NCI-H774 (cell line): ENCODE measurements at places on chromosomes 2 and 18.

- DNase-seq = no peak
These were observed 100.9 kb downstream of the WDSUB1 start for GRCh38 chr2:159185401-159186130.

DNA sequence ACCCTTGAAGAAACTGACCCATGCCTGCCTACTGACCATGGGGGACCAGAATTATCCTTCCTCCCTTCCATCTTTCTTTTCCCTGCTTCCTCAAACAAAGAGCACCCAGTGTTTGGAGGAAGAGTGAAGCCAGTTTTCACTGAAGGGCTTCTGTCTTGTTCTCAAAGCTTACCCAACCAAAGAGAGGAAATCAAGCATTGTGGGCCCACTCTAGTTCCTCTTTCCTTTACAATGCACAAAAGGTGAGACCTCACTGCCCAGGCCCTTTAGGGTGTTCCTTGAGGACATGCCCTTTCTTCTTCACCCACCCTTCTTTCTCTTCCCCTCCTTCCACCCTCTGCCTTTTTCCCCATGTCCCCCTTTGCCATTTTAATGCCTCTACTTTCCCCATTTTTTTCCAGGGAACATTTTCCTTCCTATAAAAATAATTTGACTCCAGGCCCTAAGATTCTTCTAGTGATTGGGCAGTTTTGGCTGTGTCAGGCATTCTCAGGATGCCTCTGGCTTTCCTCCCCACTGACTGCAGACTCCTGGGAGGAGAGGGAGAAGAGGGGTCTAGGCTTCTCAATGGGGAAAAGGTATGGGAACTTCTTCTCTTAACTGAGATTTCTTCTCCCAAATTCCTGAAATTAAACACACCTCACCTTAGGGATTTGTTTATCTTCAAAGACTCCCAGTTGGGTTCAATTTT is 126.6 kb upstream of the RMDN2 start:
- DNase-seq = no peak

DNA sequence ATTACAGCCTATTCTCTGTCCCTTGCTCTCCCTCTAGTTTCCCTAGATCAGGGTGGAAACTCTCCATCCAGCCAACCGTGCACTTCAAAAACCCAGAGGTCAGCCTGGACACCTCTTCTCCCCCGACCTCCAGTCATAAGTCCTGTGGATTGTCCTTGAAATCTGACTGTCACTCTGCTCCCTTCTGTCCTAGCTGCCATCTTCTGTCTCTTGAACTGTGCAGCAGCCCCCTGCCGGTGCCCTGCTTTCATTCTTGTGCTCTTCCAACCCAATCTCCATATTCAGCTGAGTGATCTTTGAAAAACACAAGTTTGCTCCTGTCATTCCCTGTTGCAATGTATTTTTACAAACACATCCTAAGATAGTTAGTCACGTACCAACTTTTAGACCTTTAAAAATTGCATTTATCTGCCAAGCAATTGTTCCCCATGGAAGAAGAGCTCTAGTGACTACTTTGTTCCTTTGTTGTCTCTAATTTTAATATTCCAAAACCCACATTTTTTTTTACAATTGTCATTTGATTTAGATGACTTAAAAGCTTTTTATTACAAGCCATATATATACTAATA is 254.3 kb downstream of the CAMKMT start:
- no peak for DNase-seq

- DNase-seq = no peak
These were observed 2.6 kb upstream of the RFX8 start for GRCh38 chr2:101477556-101477955.

DNA sequence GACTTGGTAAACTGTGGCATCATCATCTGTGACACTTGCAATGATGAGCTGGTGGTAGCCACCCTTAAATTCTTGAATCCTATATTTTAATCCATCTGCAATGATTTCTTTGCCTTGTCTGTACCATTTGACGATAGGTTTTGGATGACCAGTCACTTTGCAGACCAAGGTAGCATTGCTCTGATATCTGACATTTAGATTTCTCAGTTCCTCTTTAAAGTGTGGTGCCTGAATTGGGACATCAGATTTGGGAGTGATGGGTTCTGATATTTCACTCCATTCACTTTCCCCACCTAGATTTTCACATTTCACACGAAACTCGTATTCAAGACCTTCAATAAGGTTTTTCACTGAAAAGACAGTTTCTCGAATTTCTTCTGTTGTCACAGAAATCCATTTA is 55.8 kb downstream of the PLEKHA3 start:
- no peak for DNase-seq

DNA sequence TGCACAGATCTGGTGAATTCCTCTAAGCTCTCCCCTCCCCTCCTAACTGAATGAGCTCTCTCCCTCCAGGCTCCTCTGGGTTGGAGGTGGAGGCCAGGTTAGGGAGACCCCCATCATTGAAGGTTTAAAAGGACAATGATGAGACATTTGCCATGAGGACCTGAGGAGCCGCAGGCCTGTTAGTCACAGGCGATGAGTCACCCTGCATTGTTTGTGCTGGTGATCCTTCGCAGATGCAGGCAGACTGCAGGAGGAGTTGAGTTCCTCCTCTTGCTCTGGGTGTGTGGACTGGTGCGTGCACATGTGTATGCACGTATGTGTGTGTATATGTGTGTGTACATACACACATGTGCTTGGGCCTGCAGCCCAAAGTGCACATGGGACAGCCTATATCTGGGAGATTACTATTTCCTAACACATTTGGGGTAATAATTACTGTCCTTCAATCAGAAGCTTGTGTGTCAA is 42.0 kb downstream of the MCFD2 start:
- no peak for DNase-seq

DNA sequence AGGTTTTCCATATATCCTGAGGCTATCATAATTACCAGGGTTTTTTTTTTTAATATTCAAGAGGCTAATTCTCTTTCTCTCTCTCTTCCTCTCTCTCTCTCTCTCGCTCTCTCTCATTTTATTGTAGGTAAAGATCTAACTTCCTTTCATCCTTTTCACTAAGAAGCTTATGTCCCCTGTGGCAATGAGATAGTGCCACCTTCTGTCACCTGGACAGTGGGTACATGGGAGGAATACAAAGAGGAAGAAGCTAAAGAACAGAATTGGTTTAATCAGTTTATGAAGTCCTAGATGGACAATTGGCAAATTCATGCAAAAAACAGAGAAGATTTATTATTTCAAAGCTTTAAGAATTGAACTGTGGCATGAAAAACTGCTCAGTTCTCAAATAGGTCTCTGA is 1582.3 kb upstream of the TMEFF2 start:
- no peak for DNase-seq

DNA sequence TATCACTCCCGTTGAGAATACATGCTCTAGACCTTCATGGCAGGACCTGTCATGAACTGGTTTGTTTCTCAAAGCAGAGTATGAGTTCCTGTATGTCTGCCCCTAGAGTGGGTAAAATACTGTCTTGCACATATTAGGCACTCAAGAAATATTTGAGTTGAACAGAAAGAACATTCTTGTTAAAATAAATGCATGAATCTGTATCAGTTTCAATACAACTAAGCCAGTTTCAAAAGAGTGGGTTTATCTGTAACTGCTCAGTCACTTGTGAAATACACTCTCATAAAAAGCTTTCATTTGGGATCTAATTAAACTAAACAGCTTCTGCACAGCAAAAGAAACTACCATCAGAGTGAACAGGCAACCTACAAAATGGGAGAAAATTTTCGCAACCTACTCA is 69.2 kb downstream of the RFTN2 start:
- no peak for DNase-seq

DNA sequence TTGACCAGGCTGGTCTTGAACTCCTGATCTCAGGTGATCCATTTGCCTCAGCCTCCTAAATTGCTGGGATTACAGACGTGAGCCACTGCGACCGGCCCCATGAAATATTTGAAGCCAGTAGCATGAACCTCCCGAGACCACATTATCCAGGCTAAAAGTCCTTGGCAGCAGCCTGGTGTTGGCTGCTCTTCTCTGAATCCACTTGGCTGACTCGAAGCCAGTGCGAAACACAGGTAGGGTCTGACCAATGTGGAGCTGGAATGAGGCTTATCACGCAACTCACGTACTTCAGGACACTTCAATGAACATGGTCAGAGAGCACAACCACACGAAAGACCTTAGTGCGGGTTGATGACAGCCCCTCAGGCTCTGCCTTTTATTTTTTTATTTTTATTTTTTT is 38.4 kb downstream of the USP40 start:
- DNase-seq = no peak
